ENCODE measurements at places on chromosomes 5 and 9.
A peak's percentile ranks its signal among the peaks of the same experiment; 100 is the strongest.

DNA sequence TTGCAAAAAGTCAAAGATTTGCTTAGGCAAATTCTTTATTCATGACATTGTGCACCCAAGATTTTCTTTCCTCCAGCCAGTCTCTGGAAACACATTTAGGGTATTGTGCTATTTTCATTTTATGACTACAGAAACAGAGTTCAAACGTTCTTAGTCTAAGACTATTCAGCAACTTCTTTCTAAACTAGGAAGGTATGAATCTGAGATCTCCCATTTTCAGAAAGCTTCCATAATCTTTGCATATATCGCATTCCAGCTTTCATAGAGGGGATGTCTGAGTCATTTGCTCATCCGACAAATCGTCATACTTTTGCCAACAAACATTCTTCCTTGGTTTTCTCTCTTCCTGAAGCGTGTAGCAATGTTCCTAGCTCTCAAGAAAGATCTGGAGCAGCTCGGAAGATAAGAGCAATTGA is 1.6 kb upstream of the PAPPA start:
- no peak for DNase-seq

DNA sequence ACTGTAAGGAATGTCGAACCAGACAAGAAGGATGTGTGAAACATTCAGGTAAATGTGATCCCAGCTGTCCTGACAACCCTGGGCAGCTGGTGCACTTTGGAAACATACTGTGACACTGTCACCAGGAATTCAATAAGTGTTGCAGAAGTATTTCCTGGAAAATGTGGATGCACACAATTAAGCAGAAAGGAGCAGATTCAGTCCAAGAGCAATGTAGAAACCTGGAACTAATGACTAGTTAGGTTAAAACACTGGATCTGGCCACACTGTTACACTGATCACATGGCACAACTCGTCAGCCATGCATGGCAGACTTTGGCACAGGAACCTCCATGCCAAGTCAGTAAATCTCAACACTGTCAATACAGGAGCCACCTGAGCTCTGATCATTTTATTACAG is 109.0 kb downstream of the FAM174A start:
- DNase-seq = peak; percentile 68

GRCh38 chr9:14186096-14186495 is 127.8 kb downstream of the NFIB start:
- DNase-seq = no peak

DNA sequence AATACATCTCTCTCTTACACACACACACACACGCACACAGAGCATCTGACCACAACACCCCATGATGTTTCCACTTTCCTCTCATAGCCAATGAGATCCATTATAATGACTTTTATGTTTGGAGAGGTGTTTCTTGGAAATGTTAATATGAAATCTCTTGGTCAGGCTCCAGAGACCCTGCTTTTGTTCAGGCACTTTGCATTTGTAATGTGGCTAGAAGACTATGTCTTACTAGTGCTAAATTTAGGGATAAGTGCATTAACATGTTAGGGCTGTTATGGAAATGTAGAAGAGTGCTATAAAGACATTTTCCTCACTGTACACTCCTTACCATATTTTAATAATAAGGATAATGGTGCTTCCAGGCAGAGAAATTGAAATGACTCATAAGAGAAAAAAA is 3.8 kb downstream of the CDH9 start:
- no peak for DNase-seq

DNA sequence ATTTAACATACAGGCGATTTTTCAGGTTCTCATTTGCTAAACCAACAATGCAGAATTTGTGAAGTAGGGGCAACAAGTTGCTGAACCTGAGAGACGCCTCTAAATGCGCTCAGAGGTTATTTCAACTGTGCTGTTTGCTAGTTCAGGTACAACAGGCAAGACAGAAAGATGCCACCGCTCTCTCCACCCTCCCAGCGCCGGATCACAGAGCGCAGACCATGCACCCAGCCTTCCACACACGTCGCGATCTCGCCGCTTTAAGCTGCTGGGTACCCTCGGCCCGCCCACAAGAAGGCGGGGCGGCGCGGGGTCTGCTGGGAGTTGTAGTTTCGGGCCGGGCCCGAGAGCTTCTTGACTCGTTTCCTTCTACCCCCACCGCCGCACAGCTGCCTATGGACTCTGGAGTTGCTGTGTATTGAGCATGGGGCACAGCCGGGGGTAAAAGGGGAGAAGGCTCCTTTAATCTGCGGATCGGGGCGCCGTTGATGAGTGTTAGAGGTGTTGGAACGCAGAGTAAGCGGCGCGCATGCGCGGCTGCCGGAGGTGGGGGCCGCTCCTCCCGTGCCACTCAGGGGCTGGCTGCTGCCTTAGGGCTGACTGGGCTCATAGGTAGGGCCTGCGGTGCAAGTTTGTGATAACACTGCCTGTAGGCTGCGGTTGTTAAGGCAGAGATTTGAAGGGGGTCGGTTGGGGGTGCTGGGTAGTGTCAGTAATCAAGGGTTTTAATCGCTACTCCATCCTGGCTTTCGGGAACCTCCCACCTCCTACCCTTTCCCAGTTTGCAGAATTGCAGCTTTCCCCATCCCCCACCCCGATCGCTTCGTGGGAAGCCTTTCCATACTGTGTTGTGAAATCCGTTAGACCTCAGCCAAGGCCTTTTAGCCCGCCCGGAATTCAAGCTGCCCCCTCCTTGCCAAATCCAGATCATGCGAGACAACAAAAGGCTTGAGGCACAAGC is 40.3 kb upstream of the ABCA1 start:
- DNase-seq = peak; percentile 8

- DNase-seq = no peak
Measured at GRCh38 chr9:129513282-129513681, 107.6 kb downstream of the C9orf50 start.

- DNase-seq = no peak
Measured at GRCh38 chr5:163373436-163374084, 63.8 kb upstream of the CCNG1 start.

DNA sequence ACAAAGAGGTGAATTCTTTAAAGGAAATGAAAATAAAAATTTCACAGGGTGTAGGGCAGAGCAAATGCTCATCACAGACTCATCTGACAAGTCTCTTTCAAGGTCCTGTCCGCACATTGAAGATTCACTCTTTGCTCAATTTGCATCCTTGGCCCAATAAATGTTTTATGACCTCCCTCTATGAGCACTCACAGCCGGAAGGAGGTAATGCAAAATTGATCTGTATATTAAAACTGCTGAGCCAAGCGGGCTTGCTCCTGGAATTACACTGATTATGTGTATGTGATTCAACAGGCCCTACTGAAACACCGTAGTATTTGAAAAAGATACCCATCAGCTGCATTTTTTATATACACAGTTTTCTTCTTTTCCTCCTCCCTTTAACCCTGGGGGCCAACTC is 246.8 kb downstream of the IZUMO3 start:
- DNase-seq = no peak

GRCh38 chr5:56314529-56314928 is 81.4 kb upstream of the ANKRD55 start:
- no peak for DNase-seq

All from NCI-H187 treated with DMSO at 0.1 percent for 48 hours (cell line).